Breast epithelium (tissue), 4 donors: ENCODE measurements at places on chromosomes 2 and 18. TPM values are rescaled to one million over a fixed set of nuclear protein-coding genes. Genes with fewer than 3 reads are reported as not detected.

- no peaks in the 10 kb centered on the region for H3K4me1 ChIP-seq
- no peak overlapping the region for H3K4me3 ChIP-seq
- no peaks in the 10 kb centered on the region for H3K27me3 ChIP-seq
- no peaks in the 10 kb centered on the region for H3K36me3 ChIP-seq
- no peak overlapping the region for H3K27ac ChIP-seq
- DNase-seq: no peak
These were observed 396.3 kb downstream of the CBLN2 start for GRCh38 chr18:72147830-72148229.

The GNLY gene
- 2.1 TPM for total RNA-seq

The HOXD4 gene
- total RNA-seq: 5.6 TPM

DNA sequence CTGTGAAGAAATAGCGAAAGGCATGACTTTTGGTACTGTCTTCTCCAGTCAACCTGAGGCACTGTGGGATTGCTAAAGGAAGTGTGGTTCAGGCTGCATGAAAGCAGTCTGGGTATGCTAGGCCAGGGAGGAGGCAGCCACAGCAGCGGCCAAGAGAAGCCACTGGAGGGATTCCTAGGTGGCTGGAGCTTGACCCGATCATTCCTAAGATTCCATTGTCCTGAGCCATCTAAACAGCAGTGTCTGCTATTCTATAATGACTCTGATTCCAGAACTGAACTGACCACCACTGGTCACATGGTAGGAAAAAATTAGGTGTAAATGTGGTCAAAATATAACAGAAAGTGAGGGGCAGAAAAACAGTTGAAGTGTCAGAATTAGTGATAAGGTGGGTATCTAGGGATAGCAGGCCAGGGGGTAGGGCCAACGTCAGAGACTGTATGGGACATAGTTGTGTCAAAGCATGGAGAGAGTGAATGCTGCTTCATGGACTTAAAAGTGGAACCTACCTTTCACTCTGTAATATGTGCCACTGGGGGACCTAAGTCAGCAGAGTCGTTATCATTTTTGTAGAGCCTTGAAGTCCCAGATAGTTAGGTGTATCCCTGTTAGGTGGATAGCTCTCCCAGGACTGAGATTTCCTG is 204.6 kb downstream of the CTNNA2 start:
- H3K27me3 ChIP-seq: no peaks in the 10 kb centered on the region
- H3K4me3 ChIP-seq: no peak overlapping the region
- H3K27ac ChIP-seq: no peak overlapping the region

GRCh38 chr18:2902327-2902726 is 55.5 kb downstream of the EMILIN2 start:
- H3K36me3 ChIP-seq: no peaks in the 10 kb centered on the region
- no peak for DNase-seq
- H3K4me1 ChIP-seq: no peaks in the 10 kb centered on the region
- H3K27ac ChIP-seq: peak overlapping the region; percentile 67
- H3K27me3 ChIP-seq: no peaks in the 10 kb centered on the region

GRCh38 chr2:237065071-237065377 is 20.7 kb upstream of the COPS8 start:
- no peak overlapping the region for H3K27ac ChIP-seq
- H3K36me3 ChIP-seq: no peaks in the 10 kb centered on the region
- H3K4me3 ChIP-seq: no peak overlapping the region
- DNase-seq: no peak
- peaks cover 9% of the 10 kb centered on the region for H3K4me1 ChIP-seq
- H3K27me3 ChIP-seq: no peaks in the 10 kb centered on the region

- H3K27me3 ChIP-seq: no peaks in the 10 kb centered on the region
- H3K36me3 ChIP-seq: no peaks in the 10 kb centered on the region
- H3K4me1 ChIP-seq: no peaks in the 10 kb centered on the region
These were observed 454.3 kb upstream of the MEX3C start for GRCh38 chr18:51651761-51652160.

GRCh38 chr2:70104231-70105111 is 17.2 kb downstream of the PCBP1 start:
- H3K36me3 ChIP-seq: no peaks in the 10 kb centered on the region
- H3K27me3 ChIP-seq: no peaks in the 10 kb centered on the region
- peak overlapping the region; percentile 6 for H3K27ac ChIP-seq
- H3K4me3 ChIP-seq: no peak overlapping the region
- DNase-seq: no peak
- peaks cover 4% of the 10 kb centered on the region for H3K4me1 ChIP-seq

DNA sequence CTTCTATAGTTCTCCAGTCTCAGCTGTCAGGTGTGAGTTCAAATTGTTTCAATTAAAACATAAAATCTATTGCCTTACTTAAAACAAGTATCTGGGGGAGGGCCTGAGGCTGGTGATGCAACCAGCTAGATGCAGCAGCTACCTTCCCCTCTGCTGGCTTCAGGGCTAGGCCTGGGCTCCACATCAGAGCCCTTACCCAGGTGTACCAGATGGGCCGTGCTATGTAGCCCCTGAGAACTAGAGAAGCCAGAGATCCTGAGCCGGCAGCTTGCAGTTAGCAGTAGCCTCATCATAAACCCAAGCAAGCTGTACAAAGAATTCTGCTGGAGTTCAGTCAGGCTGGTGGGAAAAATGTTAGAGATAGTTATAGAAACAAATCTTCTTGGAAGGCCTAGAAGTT is 97.7 kb upstream of the ACAA2 start:
- no peak overlapping the region for H3K27ac ChIP-seq
- no peak overlapping the region for H3K4me3 ChIP-seq
- H3K27me3 ChIP-seq: no peaks in the 10 kb centered on the region

DNA sequence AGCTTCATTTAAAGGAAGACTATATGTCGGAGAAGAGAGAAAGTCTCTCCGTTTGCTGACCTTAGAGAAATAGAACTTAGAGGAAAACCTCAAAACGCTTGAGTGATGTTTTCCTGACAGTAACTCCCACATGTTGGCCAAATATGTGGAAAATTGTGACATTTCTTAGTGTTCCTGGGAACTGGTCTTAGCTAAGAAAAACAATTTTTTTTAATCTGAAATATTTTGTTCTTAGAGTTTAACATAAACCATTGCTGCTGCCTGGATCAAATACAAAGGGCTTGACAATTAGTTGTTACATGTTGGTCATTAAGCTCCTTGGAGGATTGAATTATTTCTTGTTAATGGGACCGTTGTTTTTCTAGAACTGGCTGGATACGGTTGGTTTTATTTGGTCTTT is 16.3 kb downstream of the DYNC2LI1 start:
- no peak overlapping the region for H3K4me3 ChIP-seq
- H3K27ac ChIP-seq: peak overlapping the region; percentile 39
- no peaks in the 10 kb centered on the region for H3K27me3 ChIP-seq
- H3K36me3 ChIP-seq: peaks cover 8% of the 10 kb centered on the region
- no peak for DNase-seq

DNA sequence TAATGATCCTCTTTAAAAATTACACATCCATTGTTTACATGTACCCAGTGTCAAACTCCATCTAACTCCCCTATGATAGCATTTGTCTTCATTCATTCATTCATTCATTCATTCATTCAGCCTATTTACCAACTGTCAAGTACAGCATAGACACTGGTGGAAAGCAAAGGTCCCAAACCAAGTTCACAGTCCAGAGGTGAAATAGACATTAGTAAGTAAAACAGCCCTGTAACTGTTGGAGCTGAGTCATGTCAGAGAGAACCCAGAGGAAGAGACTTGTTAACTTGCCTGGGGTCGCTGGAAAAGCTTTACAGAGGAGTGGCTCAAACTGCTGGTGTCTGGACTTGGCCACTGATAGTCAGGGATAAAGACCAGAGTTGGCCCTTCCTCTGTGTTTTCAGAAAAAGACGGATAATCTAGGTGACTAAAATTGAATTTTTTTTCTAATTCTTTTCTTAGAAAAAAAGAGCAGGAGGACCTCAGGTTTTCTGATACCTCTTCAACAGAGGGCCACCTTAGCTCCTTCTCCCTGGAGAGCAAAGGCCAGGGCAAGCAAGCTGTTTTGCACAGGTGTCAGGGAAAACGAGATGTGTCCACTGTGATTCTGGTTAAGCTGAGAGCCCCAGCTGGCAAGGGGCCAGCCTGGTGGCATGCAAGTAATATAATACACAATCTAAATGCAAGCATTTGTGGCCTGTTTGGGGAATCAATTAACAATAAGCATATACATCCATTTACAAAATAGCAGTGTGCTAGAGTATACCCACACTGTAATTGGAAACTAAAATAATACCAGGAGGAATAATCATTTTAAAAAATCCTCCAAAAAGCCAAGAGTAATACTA is 96.7 kb upstream of the SLC14A2 start:
- no peak overlapping the region for H3K27ac ChIP-seq
- no peak overlapping the region for H3K4me3 ChIP-seq
- H3K27me3 ChIP-seq: no peaks in the 10 kb centered on the region
- no peak for DNase-seq
- H3K36me3 ChIP-seq: no peaks in the 10 kb centered on the region

GRCh38 chr2:167550448-167550847 is 662.2 kb downstream of the XIRP2 start:
- H3K4me3 ChIP-seq: no peak overlapping the region

The FKBP1B gene
- total RNA-seq: 3.2 TPM

DNA sequence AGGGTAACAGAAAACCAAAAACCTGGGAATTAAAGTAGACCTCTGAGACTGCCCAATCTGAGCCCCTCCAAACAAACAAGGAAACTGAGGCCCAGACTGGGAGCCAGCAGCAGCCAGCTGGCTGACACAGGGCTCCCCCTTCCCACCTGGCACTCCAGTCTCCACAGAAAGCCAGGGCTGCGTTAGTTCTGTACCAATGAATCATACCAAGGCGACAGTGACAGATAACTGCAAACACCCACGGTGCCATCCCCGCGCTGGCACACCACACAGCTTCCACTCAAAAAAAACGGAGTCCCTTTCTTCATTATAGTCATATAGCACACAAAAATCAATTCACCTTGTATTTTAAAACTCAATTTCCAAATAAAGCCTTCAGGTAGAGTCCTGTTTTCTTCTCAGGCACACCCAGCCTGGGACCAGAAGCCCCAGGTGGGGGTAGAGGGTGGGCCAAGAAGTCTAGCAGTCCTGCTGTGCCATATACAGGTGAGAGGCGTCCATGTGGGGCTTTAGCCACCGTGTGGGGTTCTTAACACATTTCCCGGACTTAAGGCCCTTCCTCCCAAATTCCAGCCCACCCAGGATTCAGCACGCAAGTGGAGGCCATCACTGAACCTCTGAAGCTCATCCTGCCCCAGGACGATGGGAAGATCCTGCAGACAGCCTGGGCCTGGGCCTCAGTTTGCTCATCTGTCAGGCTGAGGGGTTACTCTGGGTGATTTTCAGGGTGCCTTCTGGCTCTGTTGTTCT is 1.2 kb downstream of the PER2 start:
- H3K4me1 ChIP-seq: peaks cover 30% of the 10 kb centered on the region
- peak overlapping the region; percentile 86 for H3K4me3 ChIP-seq
- DNase-seq: no peak
- no peaks in the 10 kb centered on the region for H3K27me3 ChIP-seq
- H3K36me3 ChIP-seq: no peaks in the 10 kb centered on the region
- peak overlapping the region; percentile 99 for H3K27ac ChIP-seq

The CHST9 gene
- not detected for total RNA-seq

GRCh38 chr2:112772322-112772721 is 7.9 kb upstream of the CKAP2L start:
- no peak overlapping the region for H3K27ac ChIP-seq
- H3K4me3 ChIP-seq: no peak overlapping the region
- no peaks in the 10 kb centered on the region for H3K4me1 ChIP-seq

GRCh38 chr2:105143094-105143466 is 98.5 kb upstream of the GPR45 start:
- H3K4me1 ChIP-seq: no peaks in the 10 kb centered on the region
- no peak overlapping the region for H3K27ac ChIP-seq
- no peak for DNase-seq
- peaks cover 19% of the 10 kb centered on the region for H3K27me3 ChIP-seq

- H3K27me3 ChIP-seq: no peaks in the 10 kb centered on the region
- H3K36me3 ChIP-seq: no peaks in the 10 kb centered on the region
- no peak for DNase-seq
These were observed 626.6 kb downstream of the DSC3 start for GRCh38 chr18:30415903-30416302.

GRCh38 chr2:120367649-120368048 is 21.7 kb downstream of the INHBB start:
- DNase-seq: no peak
- no peaks in the 10 kb centered on the region for H3K36me3 ChIP-seq

GRCh38 chr2:152051436-152051835 is 47.4 kb downstream of the CACNB4 start:
- no peaks in the 10 kb centered on the region for H3K4me1 ChIP-seq
- H3K27me3 ChIP-seq: no peaks in the 10 kb centered on the region
- no peaks in the 10 kb centered on the region for H3K36me3 ChIP-seq
- H3K27ac ChIP-seq: no peak overlapping the region
- no peak for DNase-seq

- no peak overlapping the region for H3K27ac ChIP-seq
- no peaks in the 10 kb centered on the region for H3K36me3 ChIP-seq
- H3K4me3 ChIP-seq: no peak overlapping the region
- no peaks in the 10 kb centered on the region for H3K27me3 ChIP-seq
- no peaks in the 10 kb centered on the region for H3K4me1 ChIP-seq
These were observed 196.9 kb upstream of the CWC22 start for GRCh38 chr2:180203972-180204371.

The C2orf78 gene
- not detected for total RNA-seq

- H3K36me3 ChIP-seq: no peaks in the 10 kb centered on the region
- no peaks in the 10 kb centered on the region for H3K4me1 ChIP-seq
- no peak overlapping the region for H3K4me3 ChIP-seq
- H3K27me3 ChIP-seq: no peaks in the 10 kb centered on the region
These were observed 36.6 kb upstream of the IKZF2 start for GRCh38 chr2:213187833-213188532.
